ENCODE measurements at places on chromosomes 5 and 9. TPM values are rescaled to one million over a fixed set of nuclear protein-coding genes. Genes with fewer than 3 reads are reported as not detected.

- no peak for DNase-seq
Observed at GRCh38 chr5:171953860-171954701, 52.4 kb downstream of the FBXW11 start.

GRCh38 chr9:132237481-132237880 is 75.6 kb downstream of the NTNG2 start:
- peak; percentile 37 for DNase-seq

GRCh38 chr5:129243039-129243438 is 148.5 kb downstream of the ISOC1 start:
- no peak for DNase-seq

KCNMB1 gene
- not detected for total RNA-seq

FBN2 gene
- 236 TPM for total RNA-seq

DRD1 gene
- total RNA-seq, result not detected

All from MCF 10A (cell line).